ENCODE measurements at places on chromosomes 5 and 9. TPM values are rescaled to one million over a fixed set of nuclear protein-coding genes. Genes with fewer than 3 reads are reported as not detected.
A peak's percentile ranks its signal among the peaks of the same experiment; 100 is the strongest.

DNA sequence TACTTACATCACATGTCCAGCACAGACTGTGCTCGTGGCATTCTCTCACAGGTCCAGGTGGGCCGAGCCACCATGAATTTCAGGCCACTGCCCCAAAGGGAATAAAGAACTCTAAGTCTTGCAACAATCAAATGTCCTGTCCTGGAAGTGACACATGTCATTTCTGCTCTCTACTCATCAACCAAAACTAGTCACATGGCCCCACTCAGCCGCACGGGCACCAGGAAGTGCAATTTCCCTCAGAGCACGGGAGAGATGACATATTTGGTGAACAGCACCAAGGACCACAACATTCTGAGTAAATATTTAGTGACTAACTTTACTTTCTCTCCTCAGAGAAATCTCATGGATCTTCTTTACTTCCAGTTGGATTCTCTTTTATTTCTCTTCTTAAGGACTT lies 131.1 kb upstream of the TUT7 start:
- no peak for DNase-seq

- no peak for DNase-seq
Measured at GRCh38 chr5:177552839-177553455, 1.4 kb downstream of the FAM193B start.

GRCh38 chr9:69601698-69602097 lies 70.5 kb downstream of the APBA1 start:
- no peak for DNase-seq

GRCh38 chr9:134314950-134315715 lies 11.1 kb upstream of the RXRA start:
- DNase-seq, result no peak

GRCh38 chr5:152309926-152310450 lies 95.1 kb downstream of the NMUR2 start:
- DNase-seq, result no peak

- no peak for DNase-seq
Measured at GRCh38 chr5:169521366-169521983, 62.1 kb upstream of the SPDL1 start.

DNA sequence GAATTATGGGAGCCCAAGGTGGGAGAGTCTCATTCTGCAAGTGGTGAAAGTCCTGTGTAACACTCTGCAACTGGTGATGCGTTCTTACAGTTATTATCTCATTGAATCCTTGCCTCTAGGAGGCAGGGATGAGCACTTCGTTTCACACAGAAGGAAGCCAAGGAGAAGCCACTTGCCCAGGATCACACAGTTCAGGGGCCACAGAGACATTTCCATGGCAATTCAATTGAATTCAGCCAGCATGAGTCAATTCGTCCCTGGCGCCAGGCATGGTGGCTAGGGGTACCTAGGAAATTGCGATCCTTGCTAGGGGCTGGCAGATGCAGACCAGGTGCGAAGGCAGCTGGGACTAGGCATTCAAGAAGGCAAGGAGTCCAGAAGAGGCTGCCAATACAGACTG lies 26.2 kb downstream of the LHX2 start:
- peak; percentile 64 for DNase-seq

- peak; percentile 80 for DNase-seq
Measured at GRCh38 chr9:110156902-110157301, 51.1 kb downstream of the C9orf152 start.

GRCh38 chr5:157216391-157217142 lies 35.9 kb downstream of the ITK start:
- no peak for DNase-seq

DNA sequence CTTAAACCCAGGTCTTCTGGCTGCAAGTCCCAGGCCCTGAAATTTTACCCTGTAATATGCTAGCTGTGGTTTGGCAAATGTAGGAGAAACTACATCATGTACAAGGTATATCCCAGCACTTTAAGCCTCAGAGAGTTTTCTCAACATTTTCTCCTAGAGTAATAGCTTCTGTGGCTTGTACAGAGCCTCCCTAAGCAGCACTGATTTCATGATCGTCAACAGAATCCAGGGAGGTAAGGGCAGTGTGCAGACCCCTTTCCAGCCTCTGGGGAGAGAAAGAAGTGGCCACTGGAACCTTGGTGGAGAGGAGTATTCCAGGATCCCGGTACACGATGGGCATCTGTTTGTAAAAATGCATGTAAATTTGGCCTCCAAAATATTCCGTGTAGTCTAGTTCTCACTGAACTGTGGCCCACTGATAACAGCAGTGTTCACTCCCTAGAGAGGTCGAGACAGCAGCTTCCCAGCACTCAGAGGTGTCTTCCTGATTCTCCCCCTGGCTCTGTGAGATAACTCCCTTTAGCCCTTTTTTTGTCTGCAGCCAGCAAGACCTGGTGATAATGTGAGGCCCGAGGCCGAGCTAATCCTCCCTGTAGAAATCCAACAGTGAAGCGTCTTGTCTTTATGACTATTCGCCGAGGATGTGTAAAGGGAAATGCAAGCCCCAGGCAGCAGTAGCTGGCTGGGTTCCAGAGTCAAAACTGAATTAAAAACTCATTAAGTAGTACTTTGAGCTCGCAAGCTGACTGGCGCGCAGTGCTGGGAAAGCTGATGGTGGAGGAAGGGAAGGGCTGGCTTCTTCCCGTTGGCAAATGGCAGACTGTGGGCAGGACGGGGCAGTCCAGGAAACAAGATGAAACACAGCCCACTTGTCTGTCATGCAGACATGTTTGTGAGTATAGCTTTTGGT lies 59.0 kb downstream of the MAP1B start:
- peak; percentile 84 for DNase-seq

DNA sequence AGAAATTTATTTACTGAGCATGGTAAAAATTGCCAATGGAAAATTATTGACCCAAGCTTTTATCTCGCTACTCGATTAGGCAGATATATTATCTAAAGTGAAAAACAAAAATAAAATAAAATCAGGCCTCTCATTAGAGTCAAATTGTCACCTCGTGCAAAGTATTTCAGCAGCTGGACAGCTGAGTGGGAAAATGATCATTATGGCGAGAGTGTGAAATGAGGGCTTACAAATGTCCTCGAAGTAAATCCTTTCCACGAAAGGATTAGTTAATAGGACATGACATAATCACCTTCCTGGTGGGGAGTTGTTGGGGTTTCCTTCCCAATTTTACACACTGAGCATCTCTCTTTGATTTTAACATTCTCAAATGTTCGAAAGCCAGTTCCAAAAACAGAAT lies 5.4 kb upstream of the DPYSL3 start:
- no peak for DNase-seq

DNA sequence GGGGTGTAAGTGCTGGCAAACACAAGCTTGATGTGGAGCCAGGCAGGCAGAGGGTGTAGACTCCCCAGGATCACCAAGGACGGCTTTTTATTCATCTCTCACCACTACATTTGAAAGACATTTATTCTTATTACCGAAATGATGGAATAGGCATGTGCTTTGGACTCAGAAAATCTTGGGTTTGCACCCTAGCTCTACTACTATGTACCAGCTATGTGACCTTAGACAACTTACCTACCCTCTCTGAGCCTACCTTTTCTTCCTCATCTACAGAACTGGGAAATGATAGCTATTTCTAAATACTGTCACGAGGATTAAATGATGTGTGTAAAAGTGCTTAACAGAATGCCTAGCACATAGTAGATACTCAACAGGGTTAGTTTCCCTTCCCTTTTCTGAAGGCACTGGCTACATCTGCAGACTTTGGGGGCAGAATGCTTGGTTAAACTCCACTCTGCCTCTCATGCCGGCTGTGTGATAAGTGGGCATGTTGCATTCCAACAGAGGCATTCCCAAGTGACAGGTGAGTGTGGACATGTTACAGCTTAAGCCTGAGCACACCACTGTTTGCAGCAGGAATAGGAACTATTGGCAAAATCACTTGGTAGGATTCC lies 94.8 kb downstream of the SLC1A3 start:
- DNase-seq, result no peak

DNA sequence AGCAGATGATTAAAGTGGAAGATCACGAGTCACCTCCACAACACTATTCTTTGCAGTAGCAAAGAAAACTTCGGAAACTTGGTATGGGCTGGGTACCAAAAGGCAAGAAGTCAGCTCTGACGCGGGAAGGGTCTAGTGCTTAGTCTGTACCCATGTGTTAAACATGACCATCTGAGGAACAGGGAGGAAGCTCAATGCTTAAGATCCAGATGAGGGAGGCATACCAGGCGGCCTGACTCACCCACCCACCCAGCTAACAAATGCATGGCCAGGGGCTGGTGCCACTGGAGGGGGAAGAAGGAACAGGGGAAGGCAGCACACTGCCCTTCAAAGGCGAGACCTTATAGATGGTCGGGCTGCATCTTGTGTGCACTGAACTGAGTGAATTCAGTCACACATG lies 41.8 kb downstream of the CAMSAP1 start:
- no peak for DNase-seq

GRCh38 chr5:13946111-13946510 lies 1.6 kb upstream of the DNAH5 start:
- no peak for DNase-seq

GRCh38 chr5:178359738-178360137 lies 127.1 kb upstream of the PHYKPL start:
- DNase-seq, result no peak

DNA sequence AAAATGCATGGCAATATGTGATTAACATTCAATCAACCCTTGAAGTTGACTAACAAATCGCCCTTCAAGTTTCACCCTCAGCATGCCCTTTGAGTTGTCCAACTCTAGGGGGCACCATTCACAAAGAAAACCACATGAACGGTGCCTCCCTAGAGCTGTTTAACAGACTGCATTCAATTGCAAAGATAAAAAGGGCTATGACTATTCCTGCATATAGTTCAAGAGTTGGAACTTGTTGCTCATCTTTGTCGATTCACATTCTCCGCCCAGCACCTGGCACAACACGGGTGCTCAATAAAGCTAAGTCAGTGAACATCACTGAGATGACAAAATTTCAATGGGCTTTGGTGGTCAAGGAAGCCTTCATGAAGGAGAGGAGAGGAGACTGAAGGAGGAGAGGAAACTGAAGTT lies 69.6 kb upstream of the SLC30A5 start:
- DNase-seq, result peak; percentile 76

- no peak for DNase-seq
Measured at GRCh38 chr9:93207326-93207814, 23.4 kb downstream of the WNK2 start.

- no peak for DNase-seq
Measured at GRCh38 chr9:69019808-69020207, 5.9 kb upstream of the PRKACG start.

DNA sequence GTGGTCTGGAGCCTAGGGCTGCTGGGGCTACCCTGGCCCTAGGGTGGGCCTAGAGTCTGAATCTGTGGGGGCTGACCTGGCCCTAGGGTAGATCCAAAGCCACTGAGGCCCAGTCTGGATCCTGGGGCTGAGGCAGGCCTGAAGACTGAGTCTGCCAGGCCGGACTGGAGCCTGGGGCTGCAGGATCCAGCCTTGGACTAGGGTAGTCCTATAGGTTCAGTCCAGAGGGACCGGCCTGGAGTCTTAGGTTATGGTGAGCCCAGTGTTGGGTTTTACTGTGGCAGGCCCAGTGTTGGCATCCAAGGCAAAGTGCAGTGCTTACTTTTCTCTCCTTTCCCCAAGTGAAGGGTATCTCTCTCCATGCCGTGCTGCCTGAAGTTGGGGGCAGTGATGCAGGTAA lies 227.9 kb upstream of the TAS2R1 start:
- DNase-seq, result no peak

DNA sequence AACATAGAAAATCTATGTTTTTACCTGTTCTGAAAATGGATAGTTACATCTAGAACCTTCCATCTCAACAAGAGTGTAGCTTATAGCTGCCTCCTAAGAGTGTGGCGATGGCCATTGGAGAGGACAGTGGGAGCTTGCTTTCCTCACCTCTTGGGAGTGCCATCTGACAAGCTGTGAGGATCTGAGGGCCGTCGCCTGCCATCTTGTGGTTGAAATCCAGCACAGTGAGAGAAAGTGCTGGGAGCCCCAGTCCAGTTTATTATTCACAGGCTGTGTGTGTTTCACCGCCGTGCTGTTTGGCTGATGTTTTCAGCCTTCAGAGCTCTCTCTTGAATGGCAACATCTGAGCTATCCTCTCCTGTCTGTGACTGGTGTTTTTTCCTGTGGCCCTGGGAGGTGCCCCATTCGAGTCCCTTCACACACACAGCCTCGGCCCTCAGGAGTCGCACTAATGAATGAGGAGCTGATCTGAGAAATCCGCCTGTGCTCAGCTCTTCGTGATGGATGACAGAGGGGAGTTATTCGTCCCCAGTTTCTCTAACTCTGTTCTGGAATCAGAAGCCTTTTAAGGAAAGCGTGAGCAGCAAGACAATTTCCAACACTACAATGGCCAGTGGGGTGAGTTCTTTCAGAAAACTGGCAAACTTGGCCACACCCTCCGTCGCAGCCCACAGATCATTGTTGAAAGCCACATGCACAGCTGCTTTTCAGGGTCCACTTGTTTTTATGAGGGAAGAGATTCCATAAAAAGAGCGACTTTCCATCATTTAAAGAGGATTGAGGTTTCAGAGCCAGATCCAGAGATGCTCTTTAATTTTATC lies 170.3 kb downstream of the PDZD2 start:
- peak; percentile 96 for DNase-seq

DNA sequence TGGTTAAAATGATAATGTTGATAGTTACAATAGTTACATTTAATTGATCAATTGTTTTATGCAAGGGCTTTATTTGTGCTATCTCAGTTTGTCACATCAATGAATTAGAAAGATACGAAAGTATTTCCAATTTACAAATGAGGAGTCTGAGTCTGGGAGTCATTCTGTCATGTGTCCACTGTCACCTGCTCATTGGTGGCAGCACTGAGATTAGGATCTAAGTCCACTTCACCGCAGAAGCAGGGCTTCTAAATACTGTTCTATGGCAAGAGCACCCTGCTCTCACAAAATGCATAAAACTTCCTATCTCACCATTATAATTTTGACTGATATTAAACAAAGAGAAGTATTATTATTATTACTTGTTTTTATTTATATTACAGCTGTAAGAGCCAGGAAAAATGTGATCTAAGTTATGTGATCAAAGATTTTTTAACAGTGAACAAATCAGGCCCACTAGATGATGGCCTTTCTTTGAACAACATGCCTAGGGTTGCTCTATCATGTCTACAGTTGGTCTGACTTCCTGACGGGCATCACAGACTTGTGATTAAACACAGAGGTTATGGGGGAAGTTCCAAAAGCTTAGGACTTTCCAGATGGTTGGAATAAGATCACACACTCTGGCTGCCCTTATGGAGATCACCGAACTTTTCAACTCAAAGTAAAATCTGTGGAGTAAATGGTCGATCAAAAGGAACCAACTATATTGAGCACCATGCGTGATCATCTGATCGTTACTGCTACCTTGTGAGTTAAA lies 15.1 kb downstream of the TLR4 start:
- DNase-seq, result no peak

DNA sequence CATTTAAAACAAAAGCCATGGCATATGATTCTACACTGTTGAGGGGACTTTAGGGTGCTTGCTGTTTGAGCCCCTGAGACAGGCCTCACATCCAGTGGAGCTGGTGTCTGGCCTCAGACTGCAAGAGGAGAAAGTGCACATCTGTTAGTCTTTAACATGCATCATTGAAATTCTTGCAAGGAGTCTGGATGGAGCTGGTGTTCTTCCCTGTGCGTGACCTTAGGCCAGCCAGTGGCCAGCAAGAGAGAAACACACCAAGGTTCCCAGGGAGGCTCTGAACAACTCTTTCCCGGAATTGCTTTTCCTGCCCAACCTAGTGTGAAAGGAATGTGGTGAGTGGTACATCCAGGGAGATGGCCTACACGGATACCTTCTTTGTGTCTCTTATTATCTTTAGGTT lies 282.8 kb upstream of the TNC start:
- DNase-seq, result no peak

The POU5F2 gene
- 0.32 TPM for total RNA-seq

The RXFP3 gene
- not detected for total RNA-seq

The SLC1A1 gene
- total RNA-seq, result 1.6 TPM

The PAEP gene
- total RNA-seq, result 41.1 TPM

The SOHLH1 gene
- 0.27 TPM for total RNA-seq

The TMEM232 gene
- total RNA-seq, result 2.0 TPM

The RAI14 gene
- 44.9 TPM for total RNA-seq

Data from SK-MEL-5 (cell line).